CD4-positive, alpha-beta T cell treated with Interleukin-10 for 1 hour (primary cell): ENCODE measurements at places on chromosomes 1 and 21.

DNA sequence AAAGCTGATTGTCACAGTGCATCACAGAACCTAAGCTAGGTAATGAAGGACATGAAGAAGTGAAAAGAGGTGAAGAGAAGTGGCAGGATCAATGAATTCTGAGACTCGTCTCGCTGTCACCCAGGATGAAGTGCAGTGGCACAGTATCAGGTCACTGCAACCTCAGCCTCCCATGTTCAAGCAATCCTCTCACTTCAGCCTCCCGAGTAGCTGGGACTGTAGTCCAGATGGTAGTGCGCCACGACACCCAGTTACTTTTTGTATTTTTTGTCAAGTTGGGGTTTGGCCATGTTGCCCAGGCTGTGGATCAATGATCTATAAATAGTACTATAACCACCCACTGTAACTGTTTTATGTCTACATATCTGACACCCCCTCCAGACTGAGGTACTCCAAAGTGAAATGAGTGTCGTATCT lies 33.1 kb downstream of the PTP4A2 start:
- DNase-seq, result no peak

- no peak for DNase-seq
Measured at GRCh38 chr1:31154000-31154631, 85.6 kb downstream of the NKAIN1 start.

GRCh38 chr1:186872291-186872690 lies 43.5 kb downstream of the PLA2G4A start:
- no peak for DNase-seq

DNA sequence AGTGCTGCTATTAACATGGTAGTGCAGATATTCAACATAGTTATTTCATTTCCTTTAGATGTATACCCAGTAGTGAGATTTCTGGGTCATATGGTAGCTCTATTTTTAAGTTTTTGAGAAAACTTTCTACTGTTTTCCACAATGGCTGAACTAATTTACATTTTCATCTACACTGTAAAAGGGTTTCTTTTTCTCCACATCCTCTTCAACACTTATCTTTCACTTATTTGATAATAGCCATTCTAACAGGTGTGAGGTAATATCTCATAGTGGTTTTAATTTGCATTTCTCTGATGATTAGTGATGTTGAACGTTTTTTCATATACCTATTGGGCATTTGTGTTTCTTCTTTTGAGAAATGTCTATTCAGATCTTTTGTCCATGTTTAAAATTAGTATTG lies 149.8 kb downstream of the PDE4B start:
- DNase-seq, result no peak

- no peak for DNase-seq
Measured at GRCh38 chr1:191174298-191174697, 696.6 kb upstream of the BRINP3 start.

- no peak for DNase-seq
Measured at GRCh38 chr1:197017558-197018146, 40.3 kb downstream of the CFHR5 start.

DNA sequence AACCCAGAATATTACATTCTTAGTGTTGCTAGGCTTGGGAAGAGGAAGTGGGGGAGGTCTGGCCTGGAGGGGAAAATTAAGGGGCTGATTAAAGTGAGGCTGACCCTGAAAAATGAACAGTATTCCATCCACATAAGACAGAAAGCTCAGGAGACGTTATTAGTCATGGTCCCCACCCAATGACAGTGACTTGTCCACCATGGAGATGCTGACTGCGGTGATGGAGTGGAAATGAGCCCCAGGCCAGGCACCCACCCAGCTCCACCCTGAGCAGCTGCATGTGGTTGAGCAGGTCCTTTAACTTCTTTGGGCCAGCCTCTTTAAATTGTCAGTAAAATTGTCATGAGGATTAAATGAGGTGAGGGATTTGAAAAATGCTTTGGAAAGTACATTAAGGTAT lies 1.4 kb upstream of the SPRR4 start:
- no peak for DNase-seq

- peak; percentile 82 for DNase-seq
Measured at GRCh38 chr1:160083968-160084770, 2.8 kb downstream of the KCNJ9 start.

GRCh38 chr1:247551721-247552120 lies 2.8 kb downstream of the GCSAML start:
- DNase-seq, result no peak

GRCh38 chr1:41400225-41400624 lies 39.0 kb downstream of the FOXO6 start:
- no peak for DNase-seq

DNA sequence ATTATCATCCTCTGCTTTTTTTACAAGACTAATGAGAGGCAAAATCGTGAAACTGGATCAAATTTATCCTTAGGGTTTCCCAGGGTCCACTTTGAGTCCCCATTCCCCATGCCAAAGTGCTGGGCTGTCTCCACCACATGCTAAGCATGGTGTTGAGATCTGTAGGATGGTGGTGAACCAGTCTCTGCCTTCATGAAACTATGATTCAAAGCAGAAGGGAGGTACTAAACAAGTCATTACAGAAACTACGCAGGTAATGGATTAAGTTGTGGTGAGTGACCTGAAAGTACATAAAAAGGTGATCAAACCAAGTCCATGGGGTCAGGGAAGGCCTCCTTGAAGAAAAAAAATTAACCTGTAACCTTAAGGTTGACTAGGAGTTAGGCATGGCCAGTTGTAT lies 265.2 kb downstream of the ATG4C start:
- no peak for DNase-seq

DNA sequence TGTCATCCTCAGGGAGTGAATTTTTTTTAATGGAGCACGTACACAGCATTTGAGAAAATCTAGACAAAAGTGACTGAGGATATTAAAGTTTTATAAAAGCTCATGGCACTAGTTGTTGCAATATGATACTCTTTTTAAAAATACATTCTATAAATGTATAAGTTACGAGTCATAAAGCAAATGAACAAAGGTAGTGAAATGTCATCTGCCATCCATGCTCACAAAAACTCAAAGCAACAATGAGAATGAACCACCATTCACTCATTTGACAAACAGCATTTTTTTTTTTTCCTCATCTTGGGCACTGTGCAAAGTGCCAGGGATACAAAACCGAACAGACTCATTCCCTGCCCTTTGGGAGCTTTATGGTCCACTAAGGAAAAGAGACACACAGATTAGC lies 38.7 kb downstream of the GPR137B start:
- no peak for DNase-seq

DNA sequence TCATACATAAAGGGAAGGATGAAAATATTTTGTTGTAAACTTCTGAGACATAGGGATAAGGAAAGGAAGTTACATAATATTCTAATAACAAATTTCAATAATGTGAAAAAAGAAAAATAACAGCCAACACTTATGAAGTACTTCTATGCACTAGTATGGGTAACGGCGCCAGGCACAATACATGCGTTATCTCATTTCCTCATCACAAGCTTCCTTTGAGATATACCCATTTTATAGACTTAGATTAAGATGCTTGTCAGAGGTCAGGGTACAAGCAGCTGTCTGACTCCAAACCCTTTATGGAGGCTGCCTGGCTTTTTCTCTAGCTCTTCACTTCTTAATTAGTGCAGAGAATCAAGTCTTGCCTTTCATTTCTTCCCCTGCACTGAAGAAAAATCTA lies 41.3 kb downstream of the TCP10L start:
- DNase-seq, result no peak

DNA sequence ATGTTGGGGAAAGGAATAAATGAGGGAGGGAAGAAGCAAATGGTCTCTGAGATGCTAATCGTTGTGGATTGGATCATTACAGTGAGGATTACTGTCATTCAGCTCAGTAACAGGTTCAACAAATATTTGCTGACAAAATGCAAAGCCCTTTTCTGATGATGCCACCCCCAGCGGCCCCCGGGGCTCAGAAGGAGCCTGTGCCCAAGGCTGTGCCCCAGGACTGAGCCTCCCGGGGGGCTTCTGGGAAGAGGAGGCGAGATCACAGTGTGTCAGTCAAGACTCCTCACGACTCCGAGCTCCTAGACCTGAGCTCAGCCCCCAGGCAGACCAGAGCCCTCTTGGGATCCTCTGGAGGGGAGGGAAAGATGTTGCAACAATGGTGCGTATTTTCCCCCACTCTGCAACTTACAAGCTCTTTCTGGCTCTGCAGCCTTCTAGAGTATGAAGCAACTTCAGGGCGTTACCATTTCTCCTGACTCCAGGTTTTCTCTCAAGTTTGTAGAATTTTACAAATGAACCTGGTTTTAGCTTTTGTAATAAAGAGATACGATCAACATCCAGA lies 20.8 kb downstream of the EPHA8 start:
- no peak for DNase-seq

DNA sequence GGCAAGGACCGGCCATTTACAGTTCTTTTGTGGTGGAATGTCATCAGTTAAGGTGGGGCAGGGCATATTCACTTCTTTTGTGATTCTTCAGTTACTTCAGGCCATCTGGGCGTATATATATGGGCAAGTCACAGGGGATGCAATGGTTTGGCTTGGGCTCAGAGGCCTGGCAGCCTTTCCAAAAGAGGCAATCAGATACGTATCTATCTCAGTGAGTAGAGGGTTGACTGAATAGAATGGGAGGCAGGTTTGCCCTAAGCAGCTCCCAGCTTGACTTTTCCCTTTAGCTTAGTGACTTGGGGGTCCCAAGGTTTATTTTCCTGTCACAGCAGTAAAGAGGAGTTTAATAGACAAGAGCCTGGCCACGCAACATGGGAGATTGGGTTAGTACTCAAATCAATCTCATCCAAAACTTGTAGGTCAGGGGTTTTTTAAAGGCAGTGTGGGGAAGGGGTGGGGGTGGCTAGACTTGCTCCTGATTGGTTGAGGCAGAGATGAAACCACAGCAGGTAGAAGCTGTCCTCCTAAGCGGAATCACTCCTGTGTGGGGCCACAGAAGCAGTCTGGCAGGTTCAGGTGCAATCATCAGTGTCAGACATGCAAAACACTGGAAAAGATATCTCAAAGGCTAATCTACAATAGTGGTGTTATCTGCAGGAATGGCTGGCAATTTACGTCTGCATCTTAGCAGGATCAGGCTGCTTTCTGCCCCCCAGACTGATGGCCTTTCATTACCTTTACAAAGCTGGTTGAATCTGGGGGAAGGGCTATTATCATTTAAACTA lies 112.9 kb downstream of the TLR5 start:
- DNase-seq, result no peak

DNA sequence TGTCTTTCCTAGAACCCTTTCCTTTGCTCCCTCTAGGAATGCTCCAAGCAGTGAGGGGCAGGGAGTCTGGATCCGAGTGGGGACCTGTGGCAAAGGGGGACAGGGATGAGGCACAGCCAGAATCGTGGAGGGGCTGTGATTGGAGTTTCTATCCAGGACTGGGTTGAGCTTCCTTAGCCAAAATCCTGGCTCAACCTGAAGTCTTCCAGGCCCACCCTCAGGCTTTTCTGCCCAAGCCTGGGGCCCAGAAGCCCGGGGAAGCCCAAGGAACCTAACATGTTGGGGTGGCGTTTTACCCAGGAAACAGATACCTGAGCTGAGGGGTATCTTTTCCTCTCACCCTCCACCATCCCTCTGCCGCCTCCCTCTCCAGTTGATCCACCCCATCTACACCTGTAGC lies 5.4 kb downstream of the MYOG start:
- DNase-seq, result no peak

DNA sequence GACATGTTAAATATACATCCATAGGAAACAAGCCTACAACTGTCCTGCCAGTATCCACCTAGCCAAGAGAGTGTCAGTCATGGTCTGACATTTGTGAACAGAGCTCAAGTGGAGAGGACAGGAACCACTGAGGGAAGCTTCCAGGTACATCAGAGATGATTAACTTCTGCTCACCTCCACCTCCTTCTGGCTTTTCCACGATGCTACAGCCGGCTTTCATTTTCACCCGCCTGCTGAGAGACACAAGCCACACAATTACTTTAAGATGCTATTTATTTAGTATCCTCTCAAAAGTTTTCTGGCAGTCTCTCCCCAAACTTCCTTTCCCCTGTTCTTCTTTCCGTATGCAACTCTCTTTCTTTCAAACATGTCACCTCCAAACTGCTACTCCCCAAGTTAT lies 2.1 kb downstream of the ETV3 start:
- peak; percentile 28 for DNase-seq
